RPMI8226 (cell line): ENCODE measurements at places on chromosomes 12 and 14.

- no peak for DNase-seq
Measured at GRCh38 chr14:64673316-64673715, 30.9 kb upstream of the PLEKHG3 start.

GRCh38 chr12:76864791-76865400 is 13.9 kb downstream of the CSRP2 start:
- no peak for DNase-seq

GRCh38 chr14:85590784-85591183 is 60.8 kb downstream of the FLRT2 start:
- DNase-seq, result no peak

GRCh38 chr12:69579029-69579428 is 6.2 kb upstream of the CCT2 start:
- DNase-seq, result no peak

GRCh38 chr14:105176513-105176912 is 4.6 kb downstream of the NUDT14 start:
- no peak for DNase-seq

DNA sequence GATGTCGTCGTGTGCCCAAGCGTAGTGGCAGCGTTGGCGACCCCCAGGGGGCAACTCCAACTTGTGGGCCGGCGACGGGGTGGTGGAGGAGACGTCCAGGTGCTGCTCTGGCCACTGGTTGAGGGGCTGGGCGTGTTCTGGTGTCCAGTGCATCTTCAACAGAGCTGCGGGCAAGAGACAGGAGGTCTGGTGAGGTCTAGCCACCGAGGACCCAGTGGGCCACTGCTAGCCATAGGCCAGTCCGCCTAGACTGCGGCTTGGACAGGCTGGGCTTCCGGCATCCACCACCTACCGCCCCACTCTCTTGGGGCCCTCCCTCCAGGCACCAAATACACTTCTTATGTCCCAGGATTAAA is 26.3 kb downstream of the FIGNL2 start:
- DNase-seq, result no peak

DNA sequence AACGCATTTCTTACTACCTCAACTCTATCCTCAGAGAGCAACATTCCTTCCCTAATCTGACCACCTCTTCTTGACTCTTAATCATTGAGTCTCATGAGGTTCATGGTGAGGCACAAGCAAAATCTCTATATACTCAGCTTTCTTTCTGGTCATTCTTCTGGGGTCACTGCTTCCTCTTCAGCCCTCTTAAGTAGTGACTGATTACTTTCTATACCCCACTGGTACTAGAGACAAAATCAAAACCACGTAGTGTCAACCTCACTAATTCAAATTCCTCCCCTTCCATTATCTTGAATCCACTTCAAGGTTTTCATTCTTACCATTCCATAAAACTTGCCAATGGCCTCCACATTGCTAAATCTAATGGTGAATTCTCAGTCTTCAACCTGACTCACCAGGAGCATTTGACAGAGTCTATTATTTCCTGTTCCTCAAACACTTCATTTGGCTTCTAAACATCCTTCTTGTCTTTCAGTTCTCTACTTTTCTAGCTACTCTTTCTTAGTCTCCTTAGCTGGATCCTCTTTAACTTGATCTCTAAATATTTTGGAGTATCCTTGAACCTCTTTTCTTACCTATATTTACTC is 6.8 kb downstream of the WDHD1 start:
- DNase-seq, result no peak

- DNase-seq, result no peak
Measured at GRCh38 chr14:37597538-37597913, 2.1 kb downstream of the TTC6 start.

DNA sequence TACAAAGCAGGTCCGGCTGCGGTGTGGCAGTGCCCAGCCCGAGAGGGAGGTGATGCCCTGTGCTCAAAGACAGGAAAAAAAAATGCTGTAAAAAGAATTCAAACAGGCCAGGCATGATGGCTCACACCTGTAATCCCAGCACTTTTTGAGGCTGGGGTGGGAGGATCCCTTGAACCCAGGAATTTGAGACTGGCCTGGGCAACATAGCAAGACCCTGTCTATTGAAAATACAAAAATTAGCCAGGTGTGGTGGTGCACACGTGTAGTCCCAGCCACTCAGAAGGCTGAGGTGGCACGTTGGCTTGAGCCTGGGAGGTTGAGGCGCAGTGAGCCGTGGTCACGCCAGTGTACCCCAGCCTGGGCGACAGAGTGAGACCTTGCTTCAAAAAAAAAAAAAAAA is 26.4 kb downstream of the DNAH10 start:
- no peak for DNase-seq

GRCh38 chr14:36027354-36027753 is 149.2 kb downstream of the PTCSC3 start:
- no peak for DNase-seq

DNA sequence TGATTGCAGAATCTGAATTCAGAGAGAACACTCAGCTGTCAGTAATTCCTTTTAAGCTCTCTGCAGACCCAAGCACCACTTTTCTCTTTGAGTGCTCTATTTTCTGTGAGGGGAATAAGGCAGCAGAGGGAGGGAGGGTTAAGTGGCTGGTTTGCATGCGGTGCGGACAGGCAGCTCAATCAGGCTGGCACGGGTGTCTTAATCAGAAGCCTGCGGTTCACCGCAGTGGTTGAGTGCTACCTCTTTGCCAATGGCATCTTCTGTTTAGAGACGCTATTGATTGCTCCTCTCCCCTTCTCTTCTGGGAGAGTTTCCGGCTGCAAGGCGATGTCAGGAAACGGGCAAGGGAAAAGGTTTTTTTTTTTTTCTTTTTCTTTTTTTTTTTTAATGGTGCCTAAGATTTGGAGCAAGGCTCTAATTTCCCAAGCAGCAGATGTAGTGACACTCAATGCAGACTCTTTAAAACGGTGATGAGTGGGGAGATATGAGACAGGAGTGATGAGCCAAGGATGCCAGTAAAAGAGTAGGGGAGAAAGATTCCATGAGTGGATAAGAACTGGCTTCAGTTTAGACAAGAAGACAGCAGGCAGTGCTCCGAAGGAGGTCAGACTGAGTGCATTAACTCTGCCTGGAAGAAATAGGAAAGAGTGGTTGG is 533.7 kb upstream of the SEL1L start:
- no peak for DNase-seq

- no peak for DNase-seq
Measured at GRCh38 chr12:50317203-50317602, 33.9 kb upstream of the LIMA1 start.

DNA sequence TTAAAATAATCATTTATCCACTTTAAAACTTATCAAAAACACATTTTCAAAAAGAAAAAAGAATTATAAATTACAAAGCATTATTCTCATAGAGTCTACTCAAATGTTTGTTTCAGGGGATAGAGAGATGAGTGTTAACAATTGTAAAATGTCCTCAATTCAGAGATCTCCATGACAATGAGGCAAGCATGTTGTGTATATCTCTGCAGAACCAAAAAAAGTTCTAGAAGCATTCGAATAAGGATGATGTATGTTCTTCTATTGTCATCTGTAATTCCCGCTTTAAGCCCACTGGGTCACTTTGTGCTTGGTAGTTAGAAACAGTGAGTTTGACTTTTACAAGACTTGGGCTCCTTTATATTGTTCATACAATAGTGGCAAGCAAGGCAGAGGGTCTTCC is 73.6 kb upstream of the CCDC198 start:
- no peak for DNase-seq

- DNase-seq, result no peak
Measured at GRCh38 chr12:55797068-55797467, 20.5 kb downstream of the SARNP start.

DNA sequence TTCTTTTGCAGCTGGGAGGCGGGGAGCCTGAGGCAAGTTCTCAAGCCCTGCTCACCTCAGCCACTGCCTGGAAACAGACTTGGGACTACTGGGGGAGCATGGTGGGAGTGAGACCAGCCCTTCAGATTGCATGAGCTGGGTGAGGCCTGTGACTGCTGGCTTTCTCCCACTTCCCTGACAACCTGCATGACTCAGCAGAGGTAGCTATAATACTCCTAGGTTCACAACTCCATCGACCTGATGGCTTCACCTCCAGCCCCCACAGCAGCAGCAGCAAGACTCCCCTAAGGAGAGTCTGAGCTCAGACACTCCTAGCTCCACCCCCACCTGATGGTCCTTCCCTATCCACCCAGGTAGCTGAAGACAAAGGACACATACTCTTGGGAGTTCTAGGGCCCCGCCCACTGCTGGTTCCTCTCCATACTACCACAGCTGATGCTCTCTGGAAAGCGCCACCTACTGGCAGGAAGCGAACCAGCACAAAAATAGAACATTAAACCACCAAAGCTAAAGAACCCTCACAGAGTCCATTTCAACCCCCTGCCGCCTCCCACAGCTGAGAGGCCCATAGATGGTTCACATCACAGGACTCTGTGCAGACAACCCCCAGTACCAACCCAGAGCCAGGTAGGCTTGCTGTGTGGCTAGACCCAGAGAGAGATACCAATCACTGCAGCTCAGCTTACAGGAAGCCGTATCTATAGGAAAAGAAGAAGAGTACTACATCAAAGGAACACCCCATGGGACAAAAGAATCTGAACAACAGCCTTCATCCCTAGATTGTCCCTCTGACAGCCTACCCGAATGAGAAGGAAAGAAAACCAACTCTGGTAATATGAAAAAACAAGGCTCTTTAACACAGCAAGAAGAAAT is 68.7 kb downstream of the RPAP3 start:
- peak; percentile 60 for DNase-seq

- DNase-seq, result no peak
Measured at GRCh38 chr12:42255866-42256261, 17.8 kb upstream of the YAF2 start.

DNA sequence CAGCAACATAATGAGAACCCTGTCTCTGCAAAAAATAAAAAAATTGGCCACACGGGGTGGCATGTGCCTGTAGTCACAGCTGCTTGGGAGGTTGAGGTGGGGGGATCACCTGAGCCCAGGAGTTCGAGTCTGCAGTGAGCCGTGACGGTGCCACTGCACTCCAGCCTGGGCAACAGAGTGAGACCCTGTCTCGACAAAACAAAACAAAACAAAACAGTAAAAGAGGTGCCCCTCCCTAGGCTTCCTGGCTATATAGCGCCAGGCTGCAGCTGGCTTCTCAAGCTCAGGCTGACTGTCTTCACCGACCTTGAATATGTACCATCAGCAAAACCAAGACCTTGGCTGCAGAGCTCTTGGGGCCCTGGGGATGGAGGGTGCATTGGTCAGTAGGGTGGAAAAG is 29.4 kb downstream of the TSPAN9 start:
- no peak for DNase-seq

DNA sequence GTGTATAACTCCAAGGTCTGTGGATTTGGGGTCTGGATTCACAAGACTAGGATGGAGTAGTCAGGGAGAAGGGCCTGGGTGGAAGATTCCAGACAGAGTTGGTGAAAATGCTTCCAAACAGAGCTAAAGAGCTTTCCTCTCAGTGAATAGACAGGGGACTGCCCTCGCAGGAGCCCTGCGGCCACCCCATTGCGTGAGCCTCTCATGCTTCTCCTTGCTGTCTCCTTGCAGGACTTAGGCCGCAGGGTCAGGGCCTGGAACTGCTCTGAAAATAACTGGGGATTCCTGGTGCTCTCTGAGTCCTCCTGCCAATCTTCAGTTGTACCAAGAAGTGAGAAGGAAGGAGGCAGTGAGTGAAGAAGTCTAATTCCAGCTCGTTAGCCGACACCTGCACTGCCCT is 49.0 kb upstream of the KCNA1 start:
- no peak for DNase-seq

- no peak for DNase-seq
Measured at GRCh38 chr12:56806303-56806702, 43.2 kb downstream of the HSD17B6 start.

DNA sequence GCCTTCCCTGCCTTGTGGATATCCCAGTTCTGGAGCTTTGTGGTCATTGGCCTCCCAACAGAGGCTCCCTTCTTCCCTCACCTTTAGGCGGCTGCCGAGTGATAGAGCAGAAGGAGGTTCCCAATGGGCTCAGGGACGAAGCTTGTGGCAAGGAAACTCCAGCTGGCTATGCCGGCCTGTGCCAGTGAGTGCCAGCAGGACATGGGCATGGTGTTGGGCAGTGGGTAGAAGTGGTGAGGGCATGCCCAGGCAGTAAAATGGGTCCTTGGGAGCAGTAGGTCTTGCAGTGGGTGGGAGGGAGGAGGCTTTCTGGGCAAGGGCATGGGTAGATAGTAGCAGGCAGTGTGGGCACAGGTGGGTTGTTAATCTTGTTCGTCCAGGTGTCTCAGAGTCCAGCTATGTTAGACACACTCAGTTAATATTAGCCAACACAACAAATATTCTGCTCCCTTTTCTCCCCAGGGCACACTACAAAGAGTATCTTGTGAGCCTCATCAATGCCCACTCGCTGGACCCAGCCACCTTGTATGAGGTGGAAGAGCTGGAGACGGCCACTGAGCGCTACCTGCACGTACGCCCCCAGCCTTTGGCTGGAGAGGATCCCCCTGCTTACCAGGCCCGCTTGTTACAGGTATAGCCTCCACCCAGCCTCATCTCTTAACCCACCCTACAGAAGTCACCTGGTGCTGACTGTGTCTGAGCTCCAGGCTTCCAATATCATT is 1.1 kb upstream of the IRF9 start:
- no peak for DNase-seq

GRCh38 chr12:74890237-74890599 is 319.4 kb downstream of the KCNC2 start:
- peak; percentile 5 for DNase-seq

DNA sequence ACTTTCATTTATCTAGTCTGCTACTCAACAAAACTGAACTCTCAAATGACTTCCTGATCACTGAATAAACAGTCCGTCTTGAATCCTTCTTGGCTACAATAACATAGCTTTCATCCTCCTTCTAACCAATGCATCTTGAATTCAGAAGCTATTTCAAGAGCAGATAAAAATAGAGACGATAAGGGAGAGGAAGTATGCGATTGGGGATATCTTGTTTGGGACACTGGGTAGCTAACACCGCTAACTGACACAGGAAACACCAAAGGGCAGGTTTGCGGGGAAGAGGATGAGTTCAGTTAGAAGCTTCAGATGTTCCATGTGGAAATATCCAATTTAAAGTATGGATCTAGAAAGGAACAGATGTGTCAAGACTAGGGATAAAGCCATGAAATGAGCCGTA is 102.5 kb downstream of the SLC41A2 start:
- DNase-seq, result no peak

DNA sequence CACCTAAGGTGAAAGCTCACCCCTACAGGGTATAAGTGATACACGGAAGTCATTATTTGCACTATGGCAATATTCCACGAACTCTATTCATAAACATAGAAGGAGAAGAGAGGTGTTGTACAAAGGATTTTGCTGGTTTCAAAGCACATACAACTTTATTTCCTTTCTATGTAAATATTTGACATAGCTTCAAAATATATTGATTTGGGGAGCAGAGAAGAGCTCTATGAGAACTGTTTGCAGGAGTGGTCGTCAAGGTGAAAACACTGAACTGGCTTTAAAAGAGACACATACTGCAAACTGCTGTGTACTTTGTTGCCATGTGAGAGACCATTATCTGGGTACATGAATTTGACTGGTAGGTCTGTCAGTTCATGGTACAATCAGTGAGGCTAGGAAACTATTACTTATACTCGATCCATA is 16.7 kb downstream of the CNIH1 start:
- no peak for DNase-seq

- no peak for DNase-seq
Measured at GRCh38 chr14:68331991-68332390, 460.9 kb downstream of the ZFP36L1 start.

GRCh38 chr12:130463275-130463658 is 125.6 kb downstream of the PIWIL1 start:
- no peak for DNase-seq

- DNase-seq, result no peak
Measured at GRCh38 chr12:76356071-76356470, 7.9 kb upstream of the BBS10 start.

- no peak for DNase-seq
Measured at GRCh38 chr12:93784339-93785086, 107.3 kb downstream of the CRADD start.
